ENCODE measurements at places on chromosomes 4 and X. TPM values are rescaled to one million over a fixed set of nuclear protein-coding genes. Genes with fewer than 3 reads are reported as not detected.

GCNA gene
- 3.4 TPM for total RNA-seq

PROM1 gene
- not detected for total RNA-seq

LEF1 gene
- 122 TPM for total RNA-seq

SUPT20HL2 gene
- not detected for total RNA-seq

DMRTC1 gene
- total RNA-seq: not detected

MAGEA11 gene
- total RNA-seq: not detected

IL2 gene
- 165 TPM for total RNA-seq

RIPPLY1 gene
- not detected for total RNA-seq

SPANXD gene
- total RNA-seq: not detected

Data from activated CD4-positive, alpha-beta memory T cell treated with anti-CD3 and anti-CD28 coated beads for 36 hours (primary cell).